Mesenchymal stem cell (in vitro differentiated cells and primary cell): ENCODE measurements at places on chromosomes 7 and 10.
A peak's percentile ranks its signal among the peaks of the same experiment; 100 is the strongest.

DNA sequence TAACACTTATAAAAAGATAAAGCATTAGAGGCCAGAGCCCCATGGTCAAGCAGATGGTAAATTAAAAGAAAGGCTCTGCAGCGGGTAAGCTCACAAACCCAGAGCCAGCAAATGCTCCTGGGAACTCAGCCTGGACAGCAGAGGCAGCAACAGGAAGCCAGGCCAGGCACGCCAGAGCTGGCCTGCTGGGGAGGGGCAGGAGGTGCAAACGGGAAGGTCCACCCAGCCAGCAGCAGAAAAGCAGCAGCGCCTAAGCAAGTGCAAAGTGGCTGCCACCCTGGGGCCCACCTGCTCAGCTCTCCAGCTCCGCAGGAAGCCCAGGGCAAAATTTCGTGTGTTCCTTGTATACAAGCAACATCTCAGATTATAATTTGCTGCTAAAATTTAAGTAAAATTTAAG is 82.7 kb upstream of the GPR22 start:
- H3K27ac ChIP-seq: no peak overlapping the region
- peaks cover 3% of the 10 kb centered on the region for H3K4me1 ChIP-seq
- H3K27me3 ChIP-seq: no peaks in the 10 kb centered on the region
- no peaks in the 10 kb centered on the region for H3K36me3 ChIP-seq
- H3K4me3 ChIP-seq: no peak overlapping the region

GRCh38 chr10:32959006-32959920 is 1.2 kb upstream of the ITGB1 start:
- H3K4me3 ChIP-seq: peak overlapping the region; percentile 95
- H3K4me1 ChIP-seq: peaks cover 5% of the 10 kb centered on the region
- H3K36me3 ChIP-seq: peaks cover 4% of the 10 kb centered on the region
- H3K27ac ChIP-seq: peak overlapping the region; percentile 99

GRCh38 chr10:118956802-118957442 is 72.6 kb upstream of the NANOS1 start:
- peaks cover 10% of the 10 kb centered on the region for H3K4me1 ChIP-seq
- no peak for DNase-seq
- no peaks in the 10 kb centered on the region for H3K36me3 ChIP-seq
- H3K4me3 ChIP-seq: no peak overlapping the region

GRCh38 chr10:110919349-110919931 is at the start of gene SHOC2:
SHOC2 (plus strand) TSS chr10:110919604; CDS start chr10:110964359, 44,755 bp downstream.
- H3K27me3 ChIP-seq: no peaks in the 10 kb centered on the region
- no peak for DNase-seq
- H3K4me1 ChIP-seq: peaks cover 6% of the 10 kb centered on the region
- peak within 1 kb of the TSS; percentile 99 for H3K27ac ChIP-seq
- H3K4me3 ChIP-seq: peak within 1 kb of the TSS; percentile 78

GRCh38 chr10:131758062-131758938 is 142.5 kb upstream of the PPP2R2D start:
- no peak for DNase-seq
- no peaks in the 10 kb centered on the region for H3K36me3 ChIP-seq
- H3K4me1 ChIP-seq: no peaks in the 10 kb centered on the region

DNA sequence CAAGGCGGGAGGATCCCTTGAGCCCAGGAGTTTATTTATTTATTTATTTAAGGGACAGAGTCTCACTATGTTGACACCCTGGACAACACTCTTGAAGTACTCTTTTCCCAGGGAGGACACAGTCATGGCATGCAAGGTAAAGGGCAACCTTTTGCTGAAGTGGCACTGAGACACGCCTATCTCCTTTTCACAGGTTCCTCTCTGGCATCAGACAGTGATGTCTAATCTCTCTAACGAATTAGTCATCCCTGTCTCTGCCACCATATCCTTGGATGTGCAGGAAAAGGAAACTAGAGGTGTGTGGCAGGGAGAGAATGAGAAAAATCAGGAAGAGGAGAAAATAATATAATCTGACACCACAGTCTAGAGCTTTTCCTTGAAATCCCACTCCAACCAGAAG is 19.5 kb downstream of the CPVL start:
- H3K27ac ChIP-seq: no peak overlapping the region
- peaks cover 4% of the 10 kb centered on the region for H3K27me3 ChIP-seq
- no peaks in the 10 kb centered on the region for H3K36me3 ChIP-seq
- no peak overlapping the region for H3K4me3 ChIP-seq
- no peaks in the 10 kb centered on the region for H3K4me1 ChIP-seq

GRCh38 chr7:73931502-73931901 is 70.5 kb downstream of the TMEM270 start:
- no peaks in the 10 kb centered on the region for H3K27me3 ChIP-seq
- no peaks in the 10 kb centered on the region for H3K36me3 ChIP-seq
- DNase-seq: no peak
- no peak overlapping the region for H3K27ac ChIP-seq

- H3K27me3 ChIP-seq: no peaks in the 10 kb centered on the region
- H3K4me1 ChIP-seq: no peaks in the 10 kb centered on the region
- H3K27ac ChIP-seq: no peak overlapping the region
- H3K36me3 ChIP-seq: no peaks in the 10 kb centered on the region
- DNase-seq: no peak
Measured at GRCh38 chr7:87091487-87092066, 32.1 kb upstream of the ELAPOR2 start.

DNA sequence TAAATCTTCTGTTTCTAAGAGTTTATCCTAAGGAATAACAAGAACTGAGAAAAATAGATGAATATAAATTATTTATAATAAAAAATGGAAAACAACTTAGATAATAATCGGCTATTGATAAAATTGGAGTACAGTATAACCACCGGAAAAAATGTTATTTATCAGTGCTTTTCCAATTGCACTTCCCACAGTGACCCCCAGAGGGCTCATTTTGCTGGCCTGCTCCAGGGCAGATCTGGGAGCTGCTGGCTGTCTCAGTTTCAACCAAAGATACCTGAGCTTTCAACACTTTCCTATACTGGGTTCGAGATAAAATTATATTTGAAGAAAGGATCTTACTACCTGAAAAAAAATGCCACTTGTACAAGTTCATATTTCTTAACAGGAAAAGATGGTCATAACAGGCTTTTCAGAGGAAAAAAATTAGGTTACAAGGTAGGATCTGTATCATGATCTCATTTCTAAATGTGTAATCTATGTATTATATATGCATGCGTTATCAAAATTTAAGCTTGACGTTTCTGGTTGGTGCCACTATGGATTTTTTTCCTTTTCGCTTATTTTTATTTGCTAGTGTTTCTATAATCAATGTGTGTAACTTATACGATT is 165.7 kb downstream of the NPSR1 start:
- H3K4me1 ChIP-seq: no peaks in the 10 kb centered on the region
- no peaks in the 10 kb centered on the region for H3K36me3 ChIP-seq
- DNase-seq: peak; percentile 46
- peaks cover 24% of the 10 kb centered on the region for H3K27me3 ChIP-seq
- no peak overlapping the region for H3K27ac ChIP-seq

GRCh38 chr7:28364082-28364481 is 48.2 kb upstream of the CREB5 start:
- H3K27ac ChIP-seq: no peak overlapping the region
- no peaks in the 10 kb centered on the region for H3K27me3 ChIP-seq
- H3K4me3 ChIP-seq: no peak overlapping the region
- DNase-seq: no peak
- no peaks in the 10 kb centered on the region for H3K36me3 ChIP-seq

- H3K27ac ChIP-seq: no peak overlapping the region
- H3K27me3 ChIP-seq: no peaks in the 10 kb centered on the region
- no peaks in the 10 kb centered on the region for H3K36me3 ChIP-seq
- DNase-seq: no peak
- H3K4me1 ChIP-seq: no peaks in the 10 kb centered on the region
Measured at GRCh38 chr7:83672157-83672556, 23.2 kb upstream of the SEMA3E start.

DNA sequence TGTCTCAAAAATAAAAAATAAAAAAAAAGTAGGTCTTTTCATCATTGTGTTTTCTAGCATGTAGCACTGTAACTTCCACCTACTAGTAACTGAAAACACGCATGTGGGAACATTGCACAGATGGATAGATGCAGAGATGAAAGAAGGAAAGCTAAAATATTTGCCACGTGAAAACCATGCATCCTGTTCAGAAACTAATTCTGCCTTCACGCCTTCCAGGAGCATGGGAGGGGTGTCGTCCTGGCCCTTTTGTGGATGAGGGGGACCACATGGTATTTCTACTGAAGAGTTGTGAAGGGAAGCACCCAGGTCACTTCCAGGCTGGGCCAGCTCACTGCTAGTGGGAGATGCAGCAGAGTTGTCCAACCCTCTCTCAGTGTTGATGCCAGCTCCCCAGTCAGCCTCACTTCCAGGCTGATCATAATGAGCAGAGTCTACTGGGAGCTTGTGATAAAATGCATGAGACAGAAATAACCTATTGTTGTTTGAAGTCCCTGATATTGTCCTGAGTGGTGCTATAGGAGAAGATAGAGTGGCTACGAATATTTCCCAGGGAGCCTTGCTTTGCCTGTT is 287.1 kb upstream of the CELF2 start:
- no peaks in the 10 kb centered on the region for H3K36me3 ChIP-seq
- no peak for DNase-seq
- H3K27ac ChIP-seq: no peak overlapping the region
- H3K4me1 ChIP-seq: no peaks in the 10 kb centered on the region

- H3K27me3 ChIP-seq: no peaks in the 10 kb centered on the region
- DNase-seq: no peak
- H3K36me3 ChIP-seq: no peaks in the 10 kb centered on the region
- H3K4me1 ChIP-seq: no peaks in the 10 kb centered on the region
Measured at GRCh38 chr10:52668024-52668423, 104.6 kb downstream of the MBL2 start.

DNA sequence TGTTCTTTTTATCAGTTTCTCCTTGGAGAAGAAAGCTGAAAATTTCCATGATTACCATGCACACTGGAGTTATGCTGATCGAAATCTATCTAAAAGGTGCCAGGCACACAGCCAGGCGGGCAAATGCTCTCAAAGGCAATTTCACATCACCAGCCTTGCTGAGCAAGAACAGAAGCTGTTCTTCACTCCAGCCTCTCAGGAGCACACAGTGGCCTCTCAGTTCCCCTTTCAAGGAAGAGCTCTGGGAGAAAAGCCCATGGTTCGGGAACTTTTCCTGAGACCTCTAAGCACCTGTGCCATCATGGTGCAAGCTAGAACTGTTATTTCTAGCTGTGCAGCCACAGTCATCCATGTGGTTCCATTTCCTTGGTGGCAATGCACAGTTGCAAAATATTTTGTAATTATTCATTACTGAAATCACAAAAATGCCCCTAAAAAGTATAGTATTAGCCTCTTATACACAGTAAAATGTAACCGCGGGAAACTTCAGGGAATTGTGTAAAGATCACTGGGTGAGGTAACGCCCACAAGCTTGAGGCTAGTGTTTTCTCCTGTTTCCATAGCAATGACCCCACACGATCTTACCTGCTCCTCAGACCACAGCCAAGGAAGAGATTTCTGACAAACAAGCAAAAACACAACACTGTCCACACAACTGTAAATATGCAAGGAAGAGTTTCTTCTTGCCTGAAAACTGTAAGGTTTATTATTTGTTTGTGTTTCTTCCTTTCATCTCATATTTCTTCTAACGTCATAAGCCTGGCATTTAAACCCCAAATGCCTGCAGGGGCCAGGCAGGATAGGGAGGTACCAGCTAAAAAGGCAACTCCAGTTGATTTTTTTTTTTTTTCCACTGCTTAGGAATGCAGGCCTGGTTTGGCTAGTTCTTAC is 121.2 kb downstream of the FAM107B start:
- H3K27ac ChIP-seq: peak overlapping the region; percentile 84
- DNase-seq: peak; percentile 94
- H3K36me3 ChIP-seq: no peaks in the 10 kb centered on the region
- no peaks in the 10 kb centered on the region for H3K27me3 ChIP-seq
- H3K4me3 ChIP-seq: no peak overlapping the region
- peaks cover 9% of the 10 kb centered on the region for H3K4me1 ChIP-seq

GRCh38 chr10:73731588-73732375 is 12.4 kb upstream of the SEC24C start:
- peaks cover 32% of the 10 kb centered on the region for H3K36me3 ChIP-seq
- no peaks in the 10 kb centered on the region for H3K27me3 ChIP-seq
- peak overlapping the region; percentile 99 for H3K4me3 ChIP-seq
- peaks cover 16% of the 10 kb centered on the region for H3K4me1 ChIP-seq
- no peak for DNase-seq

- peaks cover 2% of the 10 kb centered on the region for H3K4me1 ChIP-seq
- H3K4me3 ChIP-seq: no peak overlapping the region
- H3K27ac ChIP-seq: no peak overlapping the region
- peak; percentile 72 for DNase-seq
- H3K36me3 ChIP-seq: no peaks in the 10 kb centered on the region
Measured at GRCh38 chr7:25260862-25261494, 32.7 kb upstream of the NPVF start.

DNA sequence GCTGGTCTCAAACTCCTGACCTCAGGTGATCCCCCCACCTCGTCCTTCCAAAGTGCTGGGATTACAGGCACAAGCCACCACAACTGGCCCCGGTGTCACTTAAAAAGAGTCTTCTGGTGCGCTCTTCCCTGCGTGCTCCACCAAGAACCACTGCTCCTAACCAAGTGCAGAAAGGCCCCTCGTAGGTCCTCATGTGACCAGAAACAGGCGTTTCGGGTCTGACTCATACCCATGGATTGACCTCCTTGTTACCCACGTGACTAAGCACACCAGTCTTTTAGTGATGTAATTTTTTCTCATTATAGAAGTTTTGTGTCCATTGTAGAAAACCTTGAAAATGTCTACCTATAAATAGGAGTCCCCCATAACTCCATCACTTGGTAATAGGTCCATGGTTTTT is 13.9 kb downstream of the FKBP6 start:
- H3K27me3 ChIP-seq: no peaks in the 10 kb centered on the region
- H3K4me3 ChIP-seq: no peak overlapping the region
- H3K27ac ChIP-seq: no peak overlapping the region
- H3K36me3 ChIP-seq: no peaks in the 10 kb centered on the region
- H3K4me1 ChIP-seq: peaks cover 7% of the 10 kb centered on the region

DNA sequence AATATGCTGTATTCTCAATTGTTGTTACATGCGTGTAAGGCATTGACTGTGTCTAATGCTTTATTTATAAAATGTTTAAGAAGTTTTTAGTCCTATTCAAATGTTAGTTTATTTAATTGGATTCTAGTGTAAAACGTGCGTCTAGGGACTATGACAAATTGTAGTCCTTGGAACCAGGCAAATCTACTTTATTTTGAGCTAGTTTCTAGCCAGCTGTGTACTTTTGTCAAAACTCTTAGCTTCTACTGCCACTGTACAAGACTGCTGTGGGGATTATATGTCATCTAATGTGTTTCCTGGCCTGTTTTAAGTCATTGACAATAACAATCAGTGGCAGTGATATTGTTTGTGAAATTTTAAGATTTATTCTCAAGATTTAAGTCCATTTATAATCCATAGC is 220.5 kb upstream of the SEMA3D start:
- no peaks in the 10 kb centered on the region for H3K4me1 ChIP-seq
- no peak overlapping the region for H3K27ac ChIP-seq
- DNase-seq: no peak
- no peaks in the 10 kb centered on the region for H3K36me3 ChIP-seq
- H3K4me3 ChIP-seq: no peak overlapping the region
- no peaks in the 10 kb centered on the region for H3K27me3 ChIP-seq

- no peaks in the 10 kb centered on the region for H3K4me1 ChIP-seq
- H3K4me3 ChIP-seq: no peak overlapping the region
- no peaks in the 10 kb centered on the region for H3K36me3 ChIP-seq
- H3K27ac ChIP-seq: no peak overlapping the region
- H3K27me3 ChIP-seq: peaks cover 7% of the 10 kb centered on the region
- DNase-seq: no peak
Measured at GRCh38 chr7:122262246-122262645, 42.3 kb downstream of the FEZF1 start.

- no peak for DNase-seq
- H3K36me3 ChIP-seq: no peaks in the 10 kb centered on the region
- H3K27ac ChIP-seq: no peak overlapping the region
- no peak overlapping the region for H3K4me3 ChIP-seq
- H3K27me3 ChIP-seq: no peaks in the 10 kb centered on the region
Measured at GRCh38 chr10:4532467-4532866, 293.5 kb upstream of the AKR1E2 start.

GRCh38 chr10:83625831-83626360 is 513.4 kb upstream of the GHITM start:
- H3K36me3 ChIP-seq: no peaks in the 10 kb centered on the region
- H3K27ac ChIP-seq: no peak overlapping the region
- no peak overlapping the region for H3K4me3 ChIP-seq
- no peaks in the 10 kb centered on the region for H3K4me1 ChIP-seq
